Lung (tissue), 17 donors: ENCODE measurements at places on chromosomes 7 and 10.

- H3K27ac ChIP-seq: no peak overlapping the region
- no peaks in the 10 kb centered on the region for H3K27me3 ChIP-seq
- no peaks in the 10 kb centered on the region for H3K36me3 ChIP-seq
- no peaks in the 10 kb centered on the region for H3K4me1 ChIP-seq
These were observed 33.4 kb downstream of the IQUB start for GRCh38 chr7:123500878-123501489.

- no peaks in the 10 kb centered on the region for H3K27me3 ChIP-seq
- H3K4me3 ChIP-seq: peak overlapping the region; percentile 81
- DNase-seq: no peak
- H3K4me1 ChIP-seq: peaks cover 7% of the 10 kb centered on the region
- H3K27ac ChIP-seq: peak overlapping the region; percentile 97
These were observed 1.4 kb downstream of the IDE start for GRCh38 chr10:92572362-92573090.

DNA sequence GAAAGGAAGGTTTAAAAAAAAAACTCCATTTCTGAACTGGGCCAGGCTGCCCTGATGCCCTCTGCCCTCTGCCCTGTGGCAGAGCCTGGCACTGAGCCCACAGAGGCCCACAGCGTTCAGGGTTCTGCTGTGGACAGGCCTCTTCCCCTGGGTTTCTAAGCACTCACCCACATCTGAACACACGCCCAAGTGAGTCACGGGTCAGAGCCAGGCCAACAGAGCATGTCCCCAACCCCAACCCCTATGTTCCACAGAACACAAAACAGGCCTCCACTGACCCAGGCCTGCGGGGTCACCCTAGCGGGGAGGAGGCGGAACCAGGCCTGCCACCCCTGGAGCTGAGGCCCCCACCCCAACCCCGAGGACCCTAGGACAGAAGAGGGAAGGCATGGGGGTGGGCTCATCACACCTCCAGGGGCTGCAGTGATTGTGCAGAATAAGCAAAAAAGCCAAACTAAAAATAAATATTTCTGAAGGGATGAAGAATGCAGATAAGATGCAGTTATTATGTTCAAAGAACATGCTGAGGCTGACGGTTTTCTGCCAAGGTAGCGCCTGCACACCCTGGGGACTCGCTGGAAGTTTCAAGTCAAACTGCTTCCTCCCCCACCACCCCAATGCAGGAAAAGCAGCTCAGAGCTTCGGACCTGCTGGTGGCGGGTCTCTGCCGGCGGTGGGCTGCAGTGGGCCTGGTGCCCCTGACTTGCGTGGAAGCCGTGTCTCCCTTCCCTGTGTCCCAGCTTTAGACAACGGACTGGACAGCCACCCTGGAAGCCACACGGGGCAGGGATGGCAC lies 5.4 kb downstream of the WDR86 start:
- H3K36me3 ChIP-seq: peaks cover 4% of the 10 kb centered on the region
- H3K27ac ChIP-seq: peak overlapping the region; percentile 6
- peaks cover 2% of the 10 kb centered on the region for H3K27me3 ChIP-seq
- no peak overlapping the region for H3K4me3 ChIP-seq

DNA sequence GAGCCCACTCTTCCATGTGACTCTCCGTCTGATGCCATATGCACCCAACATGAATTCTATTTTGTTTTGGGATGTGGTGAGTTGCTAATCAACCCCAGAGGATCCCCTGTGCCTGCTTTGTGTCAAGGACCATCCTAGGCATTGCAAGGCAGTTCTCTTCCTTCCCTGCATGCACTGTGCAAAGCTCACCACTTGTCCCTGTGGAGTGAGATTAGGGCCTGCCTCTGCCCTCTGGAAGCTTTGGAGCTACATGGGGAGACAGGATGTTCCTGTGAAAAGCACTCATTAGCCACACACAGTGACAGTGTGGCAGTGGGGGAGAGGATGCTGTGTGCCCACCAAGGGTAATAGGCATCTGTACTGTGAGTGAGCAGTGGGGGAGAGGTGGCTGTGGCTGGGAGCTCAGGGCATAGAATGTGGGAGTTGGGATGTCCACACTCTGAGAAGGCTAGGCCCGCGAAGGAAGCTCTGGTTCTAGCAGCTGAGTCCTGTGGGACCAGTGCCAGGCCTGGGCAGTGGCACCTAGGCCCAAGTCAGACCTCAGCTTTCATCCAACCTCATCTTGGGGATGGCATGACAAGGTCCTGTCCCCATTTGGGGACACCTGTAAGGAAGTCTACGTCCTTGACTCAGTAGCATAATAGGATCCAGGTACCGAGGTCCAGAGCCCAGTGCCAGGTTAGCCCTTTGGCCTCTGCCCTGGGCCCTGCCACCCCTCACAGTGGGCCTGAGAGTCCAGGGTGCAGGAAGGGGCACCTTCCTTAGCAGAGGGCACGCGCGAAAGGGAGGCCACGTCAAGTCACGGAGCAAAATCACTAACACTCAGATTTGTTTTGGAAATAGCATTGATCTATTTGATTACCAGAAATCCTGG lies 6.6 kb downstream of the ADRA2A start:
- no peak overlapping the region for H3K27ac ChIP-seq
- no peak overlapping the region for H3K4me3 ChIP-seq

DNA sequence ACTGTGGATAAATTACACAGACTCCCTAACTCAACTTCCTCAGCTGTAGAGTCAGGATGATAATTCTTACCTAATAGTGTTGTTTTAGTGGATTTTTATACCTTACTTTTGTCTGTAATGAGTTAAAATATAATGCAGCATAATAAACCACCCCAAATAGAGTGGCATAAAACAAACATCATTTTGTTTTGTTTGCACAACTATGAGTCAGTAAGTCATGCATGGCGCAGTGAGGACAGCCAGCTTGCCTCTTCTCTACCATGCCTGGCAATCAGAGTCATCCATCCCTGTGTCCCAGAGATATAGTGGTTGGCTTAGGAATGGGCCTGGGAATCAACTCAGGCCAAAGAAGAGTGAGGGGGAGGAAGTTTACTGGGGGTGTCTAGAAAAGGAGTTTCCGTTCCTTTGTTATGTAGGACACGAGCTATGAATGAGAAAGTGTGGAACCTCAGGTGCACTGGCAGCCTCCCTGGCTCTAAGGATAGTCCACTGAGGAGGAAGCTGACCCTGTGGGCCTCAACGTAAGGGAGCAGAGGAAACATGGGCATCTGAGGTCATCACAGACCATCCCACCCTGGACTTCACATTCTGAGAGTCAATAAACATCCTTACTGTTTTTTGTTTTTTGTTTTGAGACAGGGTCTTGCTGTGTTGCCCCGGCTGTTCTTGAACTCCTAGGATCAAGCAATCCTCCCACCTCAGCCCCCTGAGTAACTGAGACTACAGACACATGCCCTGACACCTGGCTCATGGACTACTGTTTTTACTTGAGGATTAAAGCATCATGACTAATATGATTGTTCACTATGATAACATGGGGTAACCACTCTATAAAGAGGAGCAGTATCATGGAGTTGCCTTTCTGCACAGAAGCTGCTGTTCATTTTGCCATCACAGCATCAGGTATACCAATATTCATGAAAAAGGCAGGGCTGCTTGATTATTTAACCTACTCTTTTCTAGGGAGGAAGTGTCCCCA lies 21.0 kb upstream of the GRB10 start:
- no peaks in the 10 kb centered on the region for H3K27me3 ChIP-seq
- H3K27ac ChIP-seq: no peak overlapping the region
- H3K36me3 ChIP-seq: no peaks in the 10 kb centered on the region
- H3K4me1 ChIP-seq: no peaks in the 10 kb centered on the region
- no peak for DNase-seq

GRCh38 chr10:49742683-49743463 lies 19.2 kb downstream of the OGDHL start:
- H3K27ac ChIP-seq: no peak overlapping the region
- H3K27me3 ChIP-seq: no peaks in the 10 kb centered on the region
- no peak overlapping the region for H3K4me3 ChIP-seq
- H3K36me3 ChIP-seq: no peaks in the 10 kb centered on the region

DNA sequence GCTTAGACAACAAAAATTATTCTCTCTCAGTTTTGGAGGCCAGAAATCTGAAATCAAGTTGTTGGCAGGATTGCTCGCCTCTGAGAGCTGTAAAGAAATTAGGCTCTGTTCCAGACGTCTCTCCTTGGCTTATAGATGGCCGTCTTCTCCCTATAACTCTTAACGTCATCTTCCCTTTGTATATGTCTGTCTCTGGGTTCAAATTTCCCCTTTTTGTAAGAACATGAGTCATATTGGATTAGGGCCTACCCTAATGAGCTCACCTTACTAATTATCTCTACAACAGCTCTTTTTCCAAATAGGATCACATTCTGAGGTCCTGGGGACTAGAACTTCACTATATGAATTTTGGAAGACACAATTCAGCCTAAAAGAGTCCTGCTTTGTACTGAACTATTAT lies 22.4 kb downstream of the GALNTL5 start:
- no peaks in the 10 kb centered on the region for H3K36me3 ChIP-seq
- DNase-seq: peak; percentile 12
- H3K27me3 ChIP-seq: no peaks in the 10 kb centered on the region
- H3K4me1 ChIP-seq: no peaks in the 10 kb centered on the region
- H3K27ac ChIP-seq: no peak overlapping the region

DNA sequence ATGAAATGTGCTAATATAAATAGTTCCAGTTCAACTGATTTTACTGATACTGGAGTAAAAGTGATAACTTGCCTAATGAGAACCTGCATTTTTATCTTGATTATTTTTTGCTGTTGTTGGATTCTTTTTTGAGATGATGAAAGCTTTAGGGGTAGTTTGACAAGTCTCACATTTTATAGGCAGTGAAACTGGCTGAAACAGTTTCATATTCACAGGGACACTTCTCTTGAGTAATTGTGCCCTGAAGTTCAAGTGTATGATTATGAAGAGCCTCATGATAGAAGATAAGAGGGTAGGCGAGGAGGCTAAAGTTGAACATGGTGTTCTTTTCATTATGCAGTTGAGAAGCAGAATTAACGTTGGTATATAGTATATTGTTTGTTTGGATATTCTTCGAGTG lies 5.1 kb downstream of the AUTS2 start:
- peaks cover 53% of the 10 kb centered on the region for H3K4me1 ChIP-seq
- no peak overlapping the region for H3K4me3 ChIP-seq
- H3K27me3 ChIP-seq: no peaks in the 10 kb centered on the region
- H3K27ac ChIP-seq: no peak overlapping the region

DNA sequence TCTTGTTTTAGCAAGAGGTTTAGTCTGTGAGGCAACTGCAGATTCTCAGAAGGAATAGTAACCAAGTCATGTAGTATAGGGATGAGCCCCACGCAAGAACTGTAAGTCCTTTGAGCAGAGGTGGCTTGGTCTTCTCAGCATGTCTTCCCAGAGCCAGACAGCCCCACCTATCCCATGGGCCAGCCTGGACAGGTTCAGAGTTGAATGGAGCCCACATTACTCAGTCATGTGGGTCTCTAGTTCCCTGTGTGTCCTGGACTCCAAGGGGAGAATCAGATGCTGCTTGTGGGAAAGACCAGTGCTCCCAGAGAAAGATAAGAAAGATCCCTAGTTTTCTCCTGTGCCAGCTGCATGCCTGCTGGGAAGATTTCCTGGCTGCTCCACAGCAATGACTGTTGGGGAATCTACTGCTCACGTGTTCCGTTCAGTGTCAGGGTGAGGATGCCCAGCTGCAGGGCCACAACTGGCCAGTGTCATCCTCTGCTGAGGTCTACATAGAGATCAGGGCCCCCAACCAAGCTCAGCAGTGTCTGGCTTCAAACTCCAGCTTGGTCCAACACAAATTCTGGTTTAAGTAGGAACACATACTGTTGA lies 66.9 kb upstream of the UNC5B start:
- H3K27me3 ChIP-seq: peaks cover 3% of the 10 kb centered on the region
- no peaks in the 10 kb centered on the region for H3K4me1 ChIP-seq
- no peak overlapping the region for H3K4me3 ChIP-seq
- H3K27ac ChIP-seq: no peak overlapping the region
- no peak for DNase-seq

- H3K27me3 ChIP-seq: no peaks in the 10 kb centered on the region
- DNase-seq: peak; percentile 76
- peaks cover 7% of the 10 kb centered on the region for H3K36me3 ChIP-seq
- no peaks in the 10 kb centered on the region for H3K4me1 ChIP-seq
These were observed 17.9 kb downstream of the SEMA3A start for GRCh38 chr7:84176716-84177115.

DNA sequence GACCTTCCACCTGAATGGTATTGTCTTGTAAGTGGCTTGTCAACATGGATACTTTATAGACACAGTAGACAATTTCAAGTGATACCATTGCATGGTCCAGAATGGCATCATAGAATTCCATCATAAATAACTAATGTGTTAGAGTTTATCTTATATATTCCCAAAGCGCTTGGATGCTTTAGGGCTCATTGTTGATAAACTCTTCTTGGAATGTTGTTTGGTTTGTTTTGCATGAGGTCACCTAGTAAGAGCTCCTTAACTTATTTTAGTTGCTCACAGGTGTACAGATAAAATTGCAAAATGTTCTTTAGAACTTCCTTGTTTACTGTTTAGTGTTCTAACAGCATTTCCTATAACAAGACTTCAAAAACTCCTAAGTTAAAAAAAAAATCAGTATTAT lies 36.8 kb downstream of the SRI start:
- H3K4me3 ChIP-seq: no peak overlapping the region
- no peaks in the 10 kb centered on the region for H3K4me1 ChIP-seq
- no peaks in the 10 kb centered on the region for H3K36me3 ChIP-seq
- no peak for DNase-seq
- no peaks in the 10 kb centered on the region for H3K27me3 ChIP-seq

GRCh38 chr7:64599359-64599758 lies 36.5 kb upstream of the ZNF680 start:
- no peaks in the 10 kb centered on the region for H3K36me3 ChIP-seq
- no peaks in the 10 kb centered on the region for H3K4me1 ChIP-seq
- no peak overlapping the region for H3K4me3 ChIP-seq
- DNase-seq: no peak
- H3K27me3 ChIP-seq: no peaks in the 10 kb centered on the region

GRCh38 chr10:113959383-113959760 lies 84.3 kb upstream of the ADRB1 start:
- DNase-seq: no peak
- no peaks in the 10 kb centered on the region for H3K27me3 ChIP-seq
- no peaks in the 10 kb centered on the region for H3K36me3 ChIP-seq
- H3K27ac ChIP-seq: peak overlapping the region; percentile 63

DNA sequence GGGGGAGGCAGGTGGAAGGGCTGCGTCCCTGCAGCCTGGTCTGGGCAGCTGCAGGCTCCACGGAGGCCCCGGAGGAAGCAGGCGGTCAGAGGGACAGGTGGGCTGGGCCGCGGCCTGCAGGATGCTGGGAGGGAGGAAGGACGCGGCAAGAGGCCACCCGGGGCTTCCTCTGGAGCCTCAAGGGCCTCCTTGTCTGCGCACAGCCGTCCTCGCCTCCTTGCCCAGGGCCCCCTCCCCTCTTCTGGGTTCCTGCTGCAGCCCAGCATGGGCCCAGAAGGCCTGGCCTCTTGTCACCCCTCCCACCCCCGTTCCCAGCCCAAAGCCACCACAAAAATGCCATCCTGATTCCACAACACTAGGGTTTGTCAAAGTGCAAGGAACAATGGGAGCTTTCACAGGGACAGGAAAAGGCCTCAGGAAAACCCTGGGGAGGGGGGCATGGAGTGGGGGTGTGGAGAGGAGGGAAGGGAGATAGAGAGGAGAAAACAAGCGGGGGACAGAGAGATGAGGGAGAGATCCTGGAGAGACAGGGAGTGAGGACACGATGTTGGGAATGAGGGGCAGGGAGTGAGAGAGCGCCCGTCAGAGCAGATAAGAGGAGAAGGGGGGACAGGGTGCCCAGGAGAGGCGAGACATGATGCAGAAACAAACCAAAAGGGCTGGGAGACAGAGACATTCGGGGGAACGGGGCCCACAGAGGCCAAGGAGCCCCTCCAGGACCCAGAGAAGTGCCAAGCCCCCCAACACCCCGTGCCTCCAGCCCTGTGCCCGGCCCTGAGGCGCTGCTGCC lies 41.8 kb downstream of the ZCCHC24 start:
- H3K4me3 ChIP-seq: no peak overlapping the region
- no peak for DNase-seq
- H3K36me3 ChIP-seq: no peaks in the 10 kb centered on the region

- peaks cover 1% of the 10 kb centered on the region for H3K36me3 ChIP-seq
- H3K27me3 ChIP-seq: no peaks in the 10 kb centered on the region
- H3K4me3 ChIP-seq: no peak overlapping the region
These were observed 219.2 kb upstream of the BMPER start for GRCh38 chr7:33685981-33686683.
